ENCODE measurements at places on chromosomes 12 and 14.

DNA sequence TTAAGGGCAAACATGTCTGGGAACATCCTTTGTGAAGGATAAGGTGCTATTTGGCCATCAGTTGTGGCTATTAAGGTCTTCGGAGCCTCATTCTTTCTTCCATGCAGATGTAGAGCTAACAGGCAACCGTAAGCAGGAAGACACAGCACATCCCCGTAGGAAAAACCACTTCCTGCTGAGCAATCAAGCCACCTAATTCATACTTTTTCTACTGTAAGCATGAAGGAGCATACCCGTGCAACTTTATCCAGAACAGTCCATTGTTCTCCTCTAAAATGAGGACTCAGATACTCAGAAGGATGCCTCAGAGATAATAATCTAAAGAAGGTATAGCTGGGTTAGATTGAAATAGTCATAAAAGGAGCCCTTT is 232.0 kb downstream of the PPM1H start:
- no peak for DNase-seq

- no peak for DNase-seq
These were observed 5.6 kb downstream of the HIP1R start for GRCh38 chr12:122840580-122841513.

DNA sequence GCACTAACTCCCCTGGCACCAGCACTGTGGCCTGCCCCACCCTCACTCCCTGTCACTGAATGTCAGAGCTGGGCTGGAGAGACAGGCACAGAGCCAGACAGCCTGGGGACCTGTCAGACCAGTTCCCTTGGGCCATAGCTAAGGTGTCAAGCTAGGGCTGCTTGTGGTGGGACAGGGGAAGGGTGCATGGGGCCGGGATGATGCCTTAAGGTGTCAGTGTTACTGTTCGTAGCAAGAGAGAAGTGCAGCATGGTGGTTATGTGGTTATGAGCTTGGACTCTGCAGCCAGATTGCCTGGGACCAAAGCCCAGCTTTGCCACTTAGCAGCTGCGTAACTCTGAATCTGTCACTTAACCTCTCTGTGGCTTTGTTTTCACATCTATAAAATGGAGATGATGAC is 3.8 kb downstream of the RAPGEF3 start:
- no peak for DNase-seq

GRCh38 chr14:50883827-50884197 is 12.0 kb downstream of the ABHD12B start:
- DNase-seq = no peak

DNA sequence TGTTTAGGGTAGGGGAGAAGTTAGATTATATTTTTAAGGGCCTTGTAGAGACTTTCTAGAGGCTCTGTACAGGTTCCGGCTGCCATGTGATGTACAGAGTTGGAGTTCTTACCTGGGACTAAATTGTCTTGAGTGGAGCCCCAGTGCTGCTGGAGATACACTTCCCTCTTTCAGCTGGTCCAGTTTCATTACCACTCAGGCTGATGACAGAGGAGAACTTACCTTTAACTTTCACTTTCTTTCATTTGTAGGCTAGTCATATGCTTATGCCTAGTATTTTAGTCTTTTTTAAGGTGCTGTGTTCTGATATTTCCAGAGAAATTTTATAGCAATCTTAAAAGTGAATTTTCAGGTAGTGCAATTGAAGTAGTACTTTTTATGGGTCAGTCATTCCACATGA is 117.3 kb downstream of the ERC1 start:
- no peak for DNase-seq

DNA sequence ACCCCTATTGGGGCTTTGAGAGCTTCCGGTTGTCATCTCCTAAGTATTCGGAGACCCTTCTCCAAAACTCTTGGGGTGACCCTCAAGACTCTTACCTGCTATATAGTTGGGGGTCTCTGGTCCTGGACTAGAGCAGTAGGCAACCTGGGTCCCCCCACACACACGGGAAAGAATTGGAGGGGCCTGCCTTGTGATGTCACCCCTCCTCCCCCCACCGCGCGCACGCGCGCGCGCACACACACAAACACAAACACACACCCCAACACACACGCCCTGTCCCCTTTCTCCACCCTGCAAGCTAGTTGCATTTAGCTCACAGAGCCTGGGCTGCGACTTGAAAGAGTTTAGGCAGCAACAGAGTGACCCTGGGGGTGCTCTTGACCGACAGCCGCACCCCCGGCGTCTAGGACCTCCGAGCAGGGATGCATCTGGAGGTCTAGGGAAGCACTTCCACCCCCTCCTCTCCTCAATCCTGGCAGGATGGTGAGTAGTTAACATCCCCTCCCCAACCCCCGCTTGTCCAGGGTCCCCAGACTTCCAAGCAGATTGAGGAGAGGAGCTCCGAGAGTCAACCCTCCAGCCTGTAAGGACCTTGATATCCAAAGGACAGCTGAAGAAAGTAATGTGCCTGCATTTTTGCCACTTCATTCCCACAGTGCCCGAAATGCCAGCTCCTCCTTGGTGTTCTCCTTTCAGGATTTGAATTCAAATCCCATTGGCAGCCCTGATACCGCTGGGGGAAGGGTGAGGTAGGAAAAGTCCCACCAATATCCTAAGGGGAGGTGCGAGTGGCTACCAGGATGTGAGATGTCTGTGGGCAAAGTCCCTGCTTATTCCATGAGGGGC is 1.4 kb upstream of the DNAJC14 start:
- DNase-seq = peak; percentile 71

- DNase-seq = peak; percentile 50
These were observed 1.4 kb upstream of the JAG2 start for GRCh38 chr14:105169776-105170655.

- DNase-seq = no peak
These were observed 69.4 kb downstream of the IRF2BPL start for GRCh38 chr14:76958980-76959710.

DNA sequence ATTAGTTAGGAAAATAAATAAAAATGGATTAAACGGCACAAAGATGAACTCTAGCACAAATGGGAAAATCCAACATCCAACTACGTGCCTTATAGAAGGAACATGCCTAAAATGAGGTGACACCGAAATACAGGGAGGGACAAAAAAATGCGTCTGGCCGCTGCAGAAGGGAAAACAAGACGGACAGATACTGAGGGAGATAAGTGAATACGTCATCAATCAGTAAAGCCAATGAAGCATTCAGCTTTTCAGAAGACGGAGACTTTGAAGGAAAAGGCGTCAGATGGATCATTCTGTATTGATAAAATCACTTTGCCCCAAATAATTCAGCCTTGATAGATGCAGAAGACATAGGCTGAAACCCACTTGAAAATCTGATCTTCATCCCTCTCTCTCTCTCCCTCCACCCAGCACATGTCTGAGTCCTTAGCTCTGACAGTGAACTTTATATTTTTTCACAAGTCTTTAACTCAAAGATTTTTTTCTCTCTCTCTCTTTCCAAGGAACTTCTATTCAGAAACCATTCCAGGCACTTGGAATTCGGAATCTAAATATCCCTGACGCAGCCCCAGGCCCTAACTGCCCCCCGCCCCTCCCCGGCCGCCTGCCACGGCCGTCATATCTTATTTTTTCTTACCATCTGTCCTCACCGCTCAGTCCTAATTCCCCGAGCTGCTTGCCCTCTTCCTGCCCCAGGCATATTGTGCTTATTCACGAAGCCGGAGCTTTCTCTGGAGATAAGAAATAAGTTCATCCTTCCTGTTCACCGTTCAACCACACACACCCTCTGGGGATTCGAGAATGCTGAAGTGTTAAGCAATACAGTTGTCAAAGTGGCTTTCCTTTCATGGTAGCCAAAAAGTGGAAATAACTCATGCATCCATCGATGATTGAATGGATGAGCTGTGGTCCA is 35.5 kb upstream of the RFLNA start:
- no peak for DNase-seq

DNA sequence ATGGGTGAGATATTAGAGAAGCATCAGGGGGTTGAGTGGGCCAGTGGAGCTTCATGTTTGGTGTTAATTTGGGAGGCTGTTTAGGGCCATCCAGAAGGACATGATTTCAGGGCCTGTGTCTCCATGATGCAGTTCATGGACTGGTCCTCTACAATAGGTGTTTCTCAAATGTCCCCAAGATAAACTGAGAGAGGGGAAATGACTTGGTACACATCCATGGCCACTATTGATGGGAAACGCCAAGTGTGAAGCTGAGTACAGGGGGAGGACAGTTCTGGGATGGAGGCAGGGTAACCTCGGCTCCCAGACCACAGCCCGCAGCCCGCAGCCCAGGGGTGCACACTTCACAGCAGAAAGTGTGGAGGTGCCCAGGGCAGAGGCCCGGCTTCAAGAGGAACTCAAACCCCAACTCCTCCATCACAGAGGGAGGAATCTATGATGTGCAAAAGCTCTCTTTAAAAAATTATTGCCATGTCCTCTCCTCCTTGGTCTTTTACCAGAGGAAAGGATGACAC is 33.3 kb downstream of the CACNA2D4 start:
- no peak for DNase-seq

- no peak for DNase-seq
These were observed 14.8 kb upstream of the LRTM2 start for GRCh38 chr12:1805441-1806081.

DNA sequence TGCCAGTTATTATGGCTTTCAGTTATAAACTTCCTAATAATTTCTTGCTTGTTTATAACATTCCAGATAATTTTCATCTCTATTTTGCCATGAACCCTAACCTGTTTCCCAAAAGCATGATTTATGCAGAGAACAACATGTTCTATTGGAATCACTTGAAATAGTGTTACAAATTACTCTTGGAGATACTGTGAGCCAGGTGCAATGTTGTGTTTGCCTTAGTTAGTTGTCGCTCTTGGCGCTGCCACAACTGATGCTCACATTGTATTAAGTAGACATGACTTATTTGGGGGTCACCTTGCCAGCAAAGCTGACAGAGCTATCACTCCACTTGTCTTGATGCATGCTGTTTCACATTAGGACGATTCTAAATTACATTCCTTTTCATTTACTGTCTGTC is 49.4 kb downstream of the TSPAN8 start:
- DNase-seq = no peak

GRCh38 chr12:83823386-83824045 is 1089.1 kb downstream of the SLC6A15 start:
- peak; percentile 34 for DNase-seq

DNA sequence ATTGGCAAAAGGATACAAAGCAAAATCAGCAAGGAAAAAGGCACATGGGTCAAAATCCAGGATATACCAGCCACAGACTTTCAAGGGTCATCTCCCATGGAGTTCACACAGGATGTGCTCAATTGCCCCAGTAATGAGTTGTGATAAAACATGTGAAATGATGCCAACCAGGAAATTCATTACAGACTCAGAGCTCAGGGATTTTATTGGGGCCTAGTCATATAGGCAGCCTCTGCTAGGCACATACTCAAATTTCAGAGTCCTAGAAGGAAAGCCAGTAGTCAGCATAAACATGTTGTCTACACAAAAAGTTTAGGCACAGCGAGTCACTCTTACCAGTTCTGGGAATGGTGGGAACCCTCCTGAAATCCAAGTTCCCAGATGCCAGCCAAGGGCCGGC is 64.4 kb upstream of the OSBPL8 start:
- DNase-seq = no peak

DNA sequence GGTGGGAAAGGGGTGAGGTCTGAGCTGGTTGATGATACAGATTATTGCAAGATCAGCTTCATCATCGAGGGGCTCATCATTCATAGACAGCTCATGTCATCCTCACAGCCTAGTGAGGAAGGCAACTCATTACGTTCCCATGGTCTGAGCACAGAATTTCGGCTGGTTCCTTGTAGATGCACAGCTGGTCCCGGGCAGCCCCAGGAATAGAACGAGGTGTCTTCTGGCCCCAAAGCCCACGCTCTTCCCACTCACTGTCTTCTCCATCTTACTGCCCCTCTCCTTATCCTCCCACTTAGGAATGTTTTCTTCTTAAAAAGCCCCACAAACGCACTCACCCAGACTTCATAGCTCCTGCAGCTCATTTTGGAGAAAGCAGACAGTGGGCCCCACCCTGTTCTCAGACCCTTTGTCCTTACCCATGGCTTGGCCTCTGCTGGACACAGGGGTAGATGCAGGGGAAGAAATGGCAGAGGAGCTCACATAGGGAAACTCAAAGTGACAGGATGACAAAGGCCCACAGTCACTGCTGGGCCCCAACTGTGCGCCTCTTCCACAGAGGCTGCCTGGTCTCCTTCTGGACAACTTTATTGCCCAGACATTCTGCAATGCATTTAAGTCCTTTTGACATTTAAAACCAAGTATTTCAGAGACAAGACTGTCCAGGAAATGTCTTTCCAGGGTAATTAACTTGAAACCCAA is 162.2 kb downstream of the ADGRD1 start:
- no peak for DNase-seq

DNA sequence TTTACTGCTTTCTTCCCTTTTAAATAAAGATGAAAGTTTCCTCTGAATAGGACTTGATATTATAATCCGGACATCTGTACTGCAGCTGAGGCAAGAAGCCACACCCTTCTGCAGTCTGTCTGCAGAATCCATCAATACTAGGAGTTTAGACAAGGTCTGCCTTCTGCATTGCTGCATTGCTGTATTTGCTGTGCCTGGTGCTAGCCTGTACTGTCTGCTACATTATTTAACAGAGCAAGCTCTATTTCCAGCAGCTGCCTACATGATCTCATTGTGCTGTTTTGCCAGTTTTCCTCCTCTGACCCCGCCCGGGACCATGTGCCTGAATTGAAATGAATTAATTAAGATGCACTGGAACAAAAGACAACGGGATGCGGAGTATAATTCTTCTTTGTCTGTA is 1.7 kb downstream of the TUBA1A start:
- DNase-seq = no peak

GRCh38 chr12:54368025-54368708 is 3.9 kb upstream of the GPR84 start:
- DNase-seq = no peak

DNA sequence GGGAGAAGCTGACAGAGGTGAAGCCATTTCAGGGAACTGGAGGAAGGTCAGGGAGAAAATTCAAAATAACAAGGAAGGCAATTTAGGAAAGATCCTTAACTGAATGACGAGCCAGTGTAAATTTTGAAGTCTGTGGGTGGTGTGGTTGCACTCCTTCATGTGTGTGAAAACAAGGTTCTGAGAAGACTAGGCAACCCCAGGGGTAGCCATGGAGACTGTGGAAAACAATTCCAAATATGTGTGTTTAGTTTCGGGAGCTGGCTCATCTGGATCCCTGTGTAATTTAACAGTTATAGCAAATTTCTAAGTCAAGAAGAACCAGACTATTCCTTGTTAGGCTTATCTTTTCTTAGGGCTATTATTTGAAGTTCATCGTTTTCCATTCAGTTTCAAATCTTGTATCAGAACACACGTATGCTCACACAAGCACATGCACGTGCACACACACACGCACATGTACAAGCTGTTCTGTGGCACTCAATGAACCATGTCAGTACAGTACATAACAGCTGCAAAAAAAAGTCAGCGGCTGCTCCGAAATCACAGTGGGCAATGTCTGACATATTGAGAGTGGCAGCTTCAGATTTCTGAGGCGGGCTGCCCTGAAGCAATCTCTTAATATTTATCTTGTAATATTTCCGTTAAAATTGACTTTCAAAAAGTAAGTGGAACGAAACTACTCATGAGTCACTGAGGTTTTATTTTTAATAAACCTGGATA is 411.2 kb downstream of the AEBP2 start:
- DNase-seq = no peak

GRCh38 chr12:104423273-104423672 is 33.5 kb upstream of the CHST11 start:
- no peak for DNase-seq

- no peak for DNase-seq
These were observed 200.9 kb downstream of the APAF1 start for GRCh38 chr12:98845957-98846356.

- no peak for DNase-seq
These were observed 39.9 kb downstream of the TMTC1 start for GRCh38 chr12:29743801-29744200.

GRCh38 chr12:65916991-65917695 is 92.9 kb downstream of the HMGA2 start:
- DNase-seq = no peak

Data from activated naive CD4-positive, alpha-beta T cell treated with anti-CD3 and anti-CD28 coated beads, Interleukin-2, amount 10 ng/mL, durations not matched to agents 7 days and 5 days (primary cell).